GM12891 (cell line): ENCODE measurements at places on chromosomes 5 and 9.

GRCh38 chr5:79798893-79799590, 109.4 kb downstream of the CMYA5 start:
- no peak for DNase-seq

DNA sequence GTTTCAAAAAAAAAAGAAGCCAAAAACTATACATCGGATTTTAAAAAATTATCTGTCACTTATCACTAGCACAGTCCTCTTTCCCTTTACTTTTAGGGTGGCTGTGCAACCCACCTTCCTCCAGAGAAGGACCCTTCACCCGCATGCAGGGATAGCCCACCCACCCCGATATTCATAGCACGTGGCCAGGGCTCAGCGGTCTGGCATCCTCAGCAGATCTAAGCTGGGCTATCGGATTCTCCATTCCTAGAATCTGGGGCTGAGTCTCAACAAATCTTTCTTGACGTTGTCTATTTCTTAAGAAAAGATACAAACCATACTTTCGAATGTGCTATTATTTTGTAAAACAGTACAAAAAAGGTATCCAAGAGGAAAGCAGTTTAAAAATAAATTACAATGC, 70.9 kb downstream of the MYO10 start:
- no peak for DNase-seq

DNA sequence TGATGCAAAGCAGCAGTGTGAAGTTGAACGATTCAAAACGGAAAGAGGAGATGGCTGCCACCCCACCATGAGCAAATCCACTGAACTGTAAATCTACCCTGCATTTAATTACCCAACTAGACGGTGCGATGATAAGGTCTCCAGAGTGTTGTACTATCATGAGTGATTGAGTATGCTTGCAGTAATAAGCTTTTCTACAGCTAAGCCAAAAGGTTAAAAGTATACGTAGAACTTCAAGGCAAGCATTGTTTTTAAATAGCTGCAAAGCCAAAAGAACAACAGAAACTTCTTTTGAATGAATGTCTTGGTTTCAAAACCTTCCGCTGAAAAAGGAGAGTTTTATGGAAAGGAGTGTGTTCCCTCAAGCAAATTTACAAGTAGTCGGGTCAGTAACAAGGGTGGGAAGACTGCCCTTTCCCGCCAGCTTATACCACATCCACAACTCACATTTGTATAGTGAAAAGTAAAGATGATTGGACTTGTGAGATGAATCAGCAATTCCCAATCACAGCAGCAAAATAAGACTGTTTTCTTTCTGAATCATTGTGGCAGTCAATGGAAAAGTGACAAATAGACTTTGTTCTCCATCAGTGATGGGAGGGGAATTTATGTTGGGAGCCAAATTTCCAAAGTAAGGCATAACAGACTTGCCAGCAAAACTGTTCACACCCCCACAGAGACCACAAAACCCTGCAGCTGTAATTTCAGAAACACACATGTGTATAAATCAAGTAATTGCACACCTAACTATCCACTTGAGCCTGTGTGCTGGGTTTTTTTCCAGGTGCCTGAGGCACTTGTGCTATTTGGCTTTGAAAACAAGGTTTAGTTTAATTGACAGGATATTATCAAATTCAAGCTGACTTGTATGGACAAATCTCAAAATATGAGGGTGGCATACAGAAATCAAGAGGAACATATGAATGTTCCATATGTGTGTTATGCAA, 407.7 kb upstream of the GRAMD2B start:
- no peak for DNase-seq

DNA sequence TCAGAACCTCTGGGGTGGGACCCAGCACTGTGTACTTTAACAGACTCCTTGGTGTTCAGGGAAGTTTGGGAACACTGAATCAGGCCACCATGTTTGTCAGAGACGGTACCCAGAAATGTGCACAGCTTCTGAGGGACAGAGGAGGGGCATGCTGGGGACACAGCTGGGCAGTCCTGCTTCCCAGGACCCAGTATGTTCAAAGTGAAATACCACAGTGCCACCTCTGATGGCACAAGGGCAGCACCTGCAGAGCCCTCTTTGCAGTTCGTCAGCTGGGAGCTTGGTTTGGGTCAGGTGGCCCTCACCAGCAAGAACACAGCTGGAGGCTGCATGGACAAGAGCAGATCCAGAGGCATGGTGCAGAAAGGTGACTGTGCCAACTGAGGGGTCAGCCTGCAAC, 51.2 kb downstream of the NDST1 start:
- DNase-seq, result no peak

DNA sequence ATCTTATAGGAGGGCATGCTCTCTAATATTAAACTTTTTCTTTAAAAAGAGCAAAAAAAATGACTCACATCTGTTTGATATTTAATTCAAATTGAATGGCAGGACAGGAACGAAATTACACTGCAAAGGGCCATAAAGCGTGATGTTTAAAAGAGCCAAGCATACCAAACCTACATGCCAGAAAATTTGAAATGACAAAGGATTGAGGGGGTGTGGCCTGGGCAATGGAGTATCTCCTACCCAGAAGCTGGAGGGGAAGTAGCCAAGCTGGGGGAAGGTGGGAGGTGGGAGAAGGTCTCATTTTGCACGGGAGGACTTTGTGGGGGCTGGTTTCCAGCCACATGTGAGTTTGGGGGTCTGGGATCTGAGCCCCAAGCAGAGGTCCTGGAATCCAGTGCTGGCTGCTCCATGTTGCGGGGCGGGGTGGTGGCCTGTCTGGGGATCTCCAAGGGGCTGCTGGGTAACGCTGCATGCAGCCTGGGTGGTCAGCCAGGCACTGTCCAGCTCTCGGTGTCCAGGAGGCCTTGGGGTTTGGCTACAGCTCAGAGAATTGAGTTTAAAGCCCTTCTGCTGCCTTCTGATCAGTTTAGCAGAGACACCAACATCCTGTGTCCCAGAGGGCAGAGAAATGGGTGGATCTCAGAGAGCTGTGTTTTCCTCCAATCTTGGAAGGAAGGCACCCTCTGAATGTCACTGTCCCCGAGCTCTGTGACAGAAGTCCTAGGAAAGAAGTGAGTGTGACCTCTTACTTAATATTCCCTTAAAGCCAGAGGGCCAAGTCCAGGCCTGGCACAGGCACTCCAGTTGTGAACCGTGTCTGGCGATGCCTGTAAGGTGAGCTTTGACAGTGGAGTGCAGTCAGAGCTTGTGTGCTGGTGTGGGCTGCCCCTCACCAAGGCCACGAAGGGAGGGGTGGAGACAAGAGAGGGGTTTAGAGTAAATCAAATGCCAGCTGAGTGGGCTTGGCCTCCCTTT, 7.6 kb downstream of the DCANP1 start:
- no peak for DNase-seq

- DNase-seq, result no peak
These were observed 261.1 kb upstream of the DAPK1 start for GRCh38 chr9:87236546-87236945.

- no peak for DNase-seq
These were observed 14.8 kb downstream of the COL27A1 start for GRCh38 chr9:114169952-114170770.

- DNase-seq, result no peak
These were observed 16.6 kb downstream of the ATOX1 start for GRCh38 chr5:151741678-151742423.

- DNase-seq, result no peak
These were observed 803.9 kb upstream of the CDH10 start for GRCh38 chr5:25448646-25449045.

DNA sequence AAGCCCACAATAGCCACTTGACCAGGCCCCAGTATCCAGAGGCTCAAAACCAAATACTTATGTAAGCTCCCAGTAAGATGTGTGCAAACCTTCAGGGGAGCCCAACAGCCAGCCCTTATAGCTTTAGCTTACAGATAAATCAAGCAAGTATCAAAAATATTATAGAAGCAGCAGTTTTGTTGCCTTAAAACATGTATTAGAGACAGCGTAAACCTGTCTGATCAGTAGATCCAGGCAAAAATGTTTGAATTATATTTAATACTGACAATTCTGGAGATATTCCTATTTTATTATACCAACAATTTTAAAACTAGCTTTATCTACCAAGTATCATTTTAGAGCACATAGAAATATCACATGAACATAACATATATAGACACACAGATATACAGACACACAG, 365.6 kb upstream of the KLF4 start:
- no peak for DNase-seq

DNA sequence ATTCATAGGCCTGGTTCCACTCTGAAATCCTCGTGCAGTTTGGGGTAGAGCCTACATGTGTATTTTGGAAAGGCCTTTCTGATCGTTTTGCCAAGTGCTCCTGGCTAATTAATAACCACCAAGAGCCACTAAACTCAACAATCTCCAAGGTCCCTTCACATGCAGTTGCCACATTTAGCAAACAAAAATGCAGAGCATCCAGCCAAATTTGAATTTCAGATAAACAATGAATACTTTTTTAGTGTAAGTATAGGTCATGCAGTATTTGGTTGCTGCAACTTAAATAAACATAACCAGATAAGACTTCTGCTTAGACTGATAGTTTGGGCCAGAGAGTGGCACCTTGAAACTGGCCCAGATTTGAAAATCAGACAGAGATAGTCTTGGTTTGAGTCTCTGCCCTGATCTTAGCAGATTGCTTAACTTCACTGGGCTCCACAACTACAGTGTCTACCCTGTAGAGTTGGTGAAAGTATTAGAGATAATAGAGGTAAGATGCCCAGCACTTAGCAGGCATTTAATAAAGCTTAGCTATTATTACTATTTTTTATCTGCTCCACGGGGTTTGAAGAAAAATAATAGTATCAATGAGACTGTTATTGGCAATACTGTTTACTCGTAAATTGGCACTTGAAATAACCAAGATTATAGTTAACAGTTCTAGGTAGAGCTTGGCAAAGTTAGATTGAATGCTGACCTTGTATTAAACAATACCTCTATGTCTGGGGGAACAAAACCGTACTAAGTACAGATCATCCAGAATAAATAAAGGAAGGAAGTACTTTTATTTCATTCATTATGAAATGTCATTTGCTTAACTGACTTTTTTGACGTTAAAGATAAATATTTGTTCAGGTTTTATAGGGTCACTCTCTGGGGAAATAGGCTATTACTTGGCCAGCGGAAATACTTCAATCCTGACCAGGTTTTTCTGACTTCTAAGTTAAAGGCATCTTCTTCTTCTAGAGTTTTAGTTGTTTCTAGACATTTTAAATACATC, 274.8 kb downstream of the DOCK8 start:
- DNase-seq, result no peak

DNA sequence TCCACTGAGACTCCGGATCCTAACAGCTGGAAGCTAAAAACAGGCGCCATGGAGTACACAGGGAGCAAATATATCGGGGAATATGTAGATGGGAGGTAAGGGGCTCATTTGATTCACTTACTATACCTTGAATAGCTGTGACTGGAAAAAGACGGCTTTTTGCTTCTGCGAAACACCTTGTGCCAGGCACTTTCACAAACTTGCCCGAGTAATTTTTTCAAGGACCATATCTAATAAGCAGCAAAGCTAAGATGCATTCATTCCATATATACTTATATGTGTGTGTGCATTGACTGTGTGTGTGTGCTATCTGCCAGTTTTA, 178 bp downstream of the MORN5 start:
- DNase-seq, result no peak

DNA sequence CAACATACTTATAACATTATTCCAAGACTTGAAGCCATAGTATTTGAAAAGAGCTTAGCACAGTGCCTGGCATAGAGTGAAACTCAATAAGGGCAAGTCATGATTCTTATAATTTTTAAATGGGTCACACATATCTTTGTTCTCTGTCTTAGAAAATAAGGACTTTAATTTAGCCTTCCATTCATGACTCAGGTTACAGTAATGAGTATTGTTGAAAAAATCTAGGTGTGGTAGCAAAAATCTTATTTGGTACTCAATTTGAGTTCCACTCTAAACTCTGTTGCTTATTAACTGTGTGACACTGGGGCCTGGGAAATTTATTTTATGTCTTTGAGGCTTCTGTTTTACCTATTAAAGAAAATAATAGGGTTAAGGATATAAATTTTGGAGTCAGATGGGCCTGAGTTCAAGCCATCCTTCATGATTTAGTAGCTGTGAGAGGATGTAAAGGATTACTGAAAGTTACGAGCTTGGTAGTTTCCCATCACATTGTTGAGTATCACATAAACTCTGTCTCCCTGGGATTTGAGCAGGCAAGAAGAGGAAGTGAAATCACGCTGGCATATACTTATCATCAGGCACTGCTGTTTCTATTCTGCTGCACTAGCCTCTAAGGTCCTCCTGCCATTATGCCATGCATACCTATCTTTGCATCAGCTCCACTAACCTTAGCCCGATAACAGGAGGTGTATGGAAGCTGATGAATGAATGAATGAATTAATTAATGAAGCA, 1.5 kb downstream of the SPINK9 start:
- no peak for DNase-seq

DNA sequence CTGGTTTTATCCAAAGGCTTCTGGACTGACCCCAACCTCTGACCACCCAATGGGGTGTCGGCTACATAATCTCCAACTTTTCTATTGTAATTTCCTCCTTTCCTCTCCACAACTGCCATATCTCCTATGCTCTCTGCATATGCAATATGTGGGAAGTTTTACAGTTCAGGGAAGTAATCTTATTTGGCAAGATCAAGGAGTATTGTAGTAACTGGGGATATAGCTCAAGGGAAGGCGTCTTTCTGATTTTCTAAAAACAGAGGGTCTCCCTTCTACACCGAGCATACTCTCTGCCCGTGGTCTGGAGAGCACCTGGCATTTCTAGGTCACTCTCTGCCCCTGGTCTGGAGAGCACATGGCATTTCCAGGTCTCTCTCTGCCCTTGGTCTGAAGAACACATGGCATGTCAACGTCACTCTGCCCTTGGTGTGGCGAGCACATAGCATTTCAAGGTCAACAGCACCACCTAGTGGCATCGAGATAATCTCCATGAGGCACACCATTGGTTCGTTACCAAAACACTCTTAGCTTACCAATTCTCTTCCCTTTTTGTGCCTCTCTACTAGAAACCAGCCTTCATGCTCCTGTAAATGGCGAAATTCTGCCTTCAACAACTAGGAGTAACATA, 616.4 kb upstream of the NUDT12 start:
- DNase-seq, result peak; percentile 3

GRCh38 chr9:15262581-15262980, 44.4 kb downstream of the TTC39B start:
- no peak for DNase-seq

- no peak for DNase-seq
These were observed 18.9 kb downstream of the CSF1R start for GRCh38 chr5:150067405-150067960.

GRCh38 chr5:40404613-40405012, 275.1 kb upstream of the PTGER4 start:
- no peak for DNase-seq

GRCh38 chr9:79977074-79977435, 405.3 kb downstream of the TLE4 start:
- DNase-seq, result no peak

DNA sequence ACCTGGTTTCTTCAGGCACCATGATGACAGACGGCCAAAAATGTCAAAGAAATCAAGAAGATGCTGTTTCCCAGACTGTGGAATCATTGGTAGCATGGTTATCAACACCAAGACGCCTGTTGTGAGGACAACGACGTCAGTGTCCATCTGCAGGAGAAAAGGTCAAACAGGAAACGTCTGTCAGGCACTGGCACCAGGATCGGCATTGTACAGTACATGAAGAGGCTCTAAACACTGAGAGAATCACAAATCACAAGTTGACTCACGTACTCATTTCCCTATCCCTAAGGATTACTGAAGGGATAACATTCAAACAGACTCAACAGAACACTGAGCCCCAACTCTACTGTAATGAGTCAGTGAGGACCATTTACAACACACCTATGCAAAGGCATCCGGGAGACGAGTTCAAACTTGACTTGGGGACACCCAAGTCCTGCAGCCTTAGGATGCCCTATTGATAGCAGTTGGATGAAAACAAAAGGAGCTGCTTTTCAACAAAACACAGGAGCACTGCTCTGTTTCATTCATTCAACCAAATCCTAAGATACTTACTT, 21.0 kb downstream of the TSC1 start:
- no peak for DNase-seq
